ENCODE measurements at places on chromosomes 16 and 17. TPM values are rescaled to one million over a fixed set of nuclear protein-coding genes. Genes with fewer than 3 reads are reported as not detected.

- no peak for DNase-seq
- peaks cover 8% of the 10 kb centered on the region for H3K36me3 ChIP-seq
- H3K27me3 ChIP-seq: no peaks in the 10 kb centered on the region
- H3K4me3 ChIP-seq: no peak overlapping the region
- peak overlapping the region; percentile 20 for H3K27ac ChIP-seq
- H3K4me1 ChIP-seq: peaks cover 30% of the 10 kb centered on the region
Observed at GRCh38 chr17:9443811-9444210, 131.8 kb downstream of the STX8 start.

- H3K27me3 ChIP-seq: peaks cover 34% of the 10 kb centered on the region
- peak overlapping the region; percentile 82 for H3K4me3 ChIP-seq
- H3K36me3 ChIP-seq: no peaks in the 10 kb centered on the region
- H3K4me1 ChIP-seq: peaks cover 8% of the 10 kb centered on the region
Observed at GRCh38 chr16:80931801-80932707, 74.6 kb downstream of the CMC2 start.

DNA sequence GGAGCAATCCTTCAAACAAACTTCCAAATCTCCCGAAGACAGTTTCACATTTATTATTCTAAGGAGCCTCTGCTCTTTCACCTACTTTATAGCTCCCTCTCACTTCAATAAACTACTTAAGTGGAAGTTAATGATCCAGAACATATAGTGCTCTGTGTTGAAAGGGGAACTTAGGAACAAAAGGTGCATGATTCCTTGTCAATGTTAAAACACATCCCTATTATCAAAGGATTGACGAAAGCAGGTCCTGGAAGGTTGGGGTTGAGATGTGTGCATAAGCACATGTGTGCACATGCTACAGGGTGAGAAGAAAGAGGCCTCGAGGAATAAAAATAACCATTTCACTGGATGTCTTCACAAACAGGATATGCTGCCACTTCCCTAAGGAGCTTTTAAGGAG is 170.3 kb downstream of the SLC39A11 start:
- H3K27me3 ChIP-seq: no peaks in the 10 kb centered on the region
- H3K27ac ChIP-seq: no peak overlapping the region
- no peak overlapping the region for H3K4me3 ChIP-seq
- no peaks in the 10 kb centered on the region for H3K4me1 ChIP-seq
- H3K36me3 ChIP-seq: peaks cover 2% of the 10 kb centered on the region
- no peak for DNase-seq

GRCh38 chr16:1052721-1053120 is 19.8 kb upstream of the SSTR5 start:
- H3K36me3 ChIP-seq: no peaks in the 10 kb centered on the region
- no peaks in the 10 kb centered on the region for H3K27me3 ChIP-seq
- H3K27ac ChIP-seq: no peak overlapping the region
- no peaks in the 10 kb centered on the region for H3K4me1 ChIP-seq
- DNase-seq: no peak

- DNase-seq: no peak
- H3K36me3 ChIP-seq: no peaks in the 10 kb centered on the region
- H3K27me3 ChIP-seq: no peaks in the 10 kb centered on the region
Observed at GRCh38 chr16:57502048-57502775, 15.9 kb upstream of the DOK4 start.

GRCh38 chr17:77098884-77099545 is 41.8 kb upstream of the SEC14L1 start:
- peaks cover 13% of the 10 kb centered on the region for H3K36me3 ChIP-seq
- H3K4me1 ChIP-seq: peaks cover 8% of the 10 kb centered on the region
- no peaks in the 10 kb centered on the region for H3K27me3 ChIP-seq

- H3K27ac ChIP-seq: peak overlapping the region; percentile 78
- H3K36me3 ChIP-seq: peaks cover 2% of the 10 kb centered on the region
Observed at GRCh38 chr17:36510636-36511035, 24.0 kb downstream of the MYO19 start.

DNA sequence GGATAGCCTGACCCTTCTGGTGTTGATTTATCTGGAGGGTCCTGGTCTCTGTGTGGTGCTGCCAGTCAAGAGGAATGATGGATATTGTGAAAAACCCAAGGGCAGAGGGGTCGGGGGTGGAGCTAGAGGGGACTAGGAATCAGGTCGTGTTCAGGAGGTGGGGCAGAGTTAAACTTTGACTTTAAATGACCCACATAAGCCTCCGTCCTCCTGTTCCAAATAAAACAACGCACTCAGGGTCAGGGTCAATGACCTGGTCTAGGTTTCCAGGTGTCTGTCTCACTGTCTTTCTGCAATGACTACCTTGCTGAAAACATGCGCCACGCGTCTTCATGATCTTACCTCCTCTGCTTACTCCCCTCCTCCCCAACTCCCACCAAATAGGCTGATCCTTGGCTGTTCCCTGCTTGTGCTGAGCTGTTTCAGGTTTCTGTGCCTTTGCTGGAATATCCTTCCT is 14.7 kb downstream of the AOC3 start:
- peaks cover 5% of the 10 kb centered on the region for H3K27me3 ChIP-seq
- no peaks in the 10 kb centered on the region for H3K36me3 ChIP-seq
- peaks cover 5% of the 10 kb centered on the region for H3K4me1 ChIP-seq
- no peak overlapping the region for H3K4me3 ChIP-seq
- H3K27ac ChIP-seq: no peak overlapping the region

- H3K27ac ChIP-seq: no peak overlapping the region
- H3K36me3 ChIP-seq: no peaks in the 10 kb centered on the region
- H3K27me3 ChIP-seq: no peaks in the 10 kb centered on the region
- H3K4me3 ChIP-seq: no peak overlapping the region
- DNase-seq: no peak
Observed at GRCh38 chr16:89845417-89845816, 17.1 kb downstream of the SPIRE2 start.

- no peak overlapping the region for H3K4me3 ChIP-seq
- peaks cover 26% of the 10 kb centered on the region for H3K4me1 ChIP-seq
- peaks cover 12% of the 10 kb centered on the region for H3K36me3 ChIP-seq
Observed at GRCh38 chr17:65013613-65014391, 42.7 kb downstream of the GNA13 start.

DNA sequence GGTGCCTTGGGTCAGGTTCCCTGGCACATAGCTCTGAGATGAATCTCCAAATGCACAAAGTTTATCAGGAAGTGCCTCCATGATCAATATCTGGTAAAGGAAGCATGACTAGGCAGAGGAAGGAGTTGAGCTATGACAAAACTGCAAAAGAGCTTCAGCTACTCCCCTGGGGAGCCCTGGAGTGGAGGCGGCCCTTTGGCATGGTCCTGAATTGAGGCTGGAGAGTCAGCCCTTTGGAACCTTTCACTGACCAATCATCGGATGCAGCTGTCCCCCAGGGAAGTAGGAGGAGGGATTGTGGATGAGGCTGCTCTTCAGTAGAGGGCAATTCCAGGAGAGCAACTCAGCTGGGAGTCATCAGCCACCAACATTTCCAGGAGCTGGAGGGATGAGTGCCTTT is 46.1 kb upstream of the NLRP1 start:
- H3K36me3 ChIP-seq: no peaks in the 10 kb centered on the region
- no peak overlapping the region for H3K4me3 ChIP-seq
- H3K4me1 ChIP-seq: no peaks in the 10 kb centered on the region
- no peak for DNase-seq
- H3K27me3 ChIP-seq: peaks cover 20% of the 10 kb centered on the region
- H3K27ac ChIP-seq: no peak overlapping the region

The KRTAP1-1 gene
- not detected for total RNA-seq

The CIBAR2 gene
- not detected for total RNA-seq

Measured in neural crest cell (in vitro differentiated cells).